Cerebellar nuclear complex (tissue), 1 donor: ENCODE measurements at places on chromosomes 4 and X.

DNA sequence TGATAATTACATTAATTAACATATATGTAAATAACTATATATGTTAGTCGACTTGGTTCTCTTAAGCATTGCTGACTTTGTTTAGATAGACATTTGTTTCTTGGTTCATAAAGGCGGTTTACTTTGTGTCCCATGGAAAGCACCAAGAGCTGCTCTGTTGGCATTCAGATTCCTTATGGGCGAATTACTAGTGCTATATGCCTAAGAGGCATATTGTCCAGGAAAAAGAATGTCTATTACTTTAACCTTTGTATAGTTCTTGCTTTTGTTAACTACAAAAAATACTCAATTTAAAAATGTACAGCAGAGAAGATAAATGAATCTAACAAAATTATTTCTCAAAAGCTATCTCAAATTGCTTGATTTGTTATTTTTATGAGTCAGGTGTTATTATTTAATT is 532.8 kb downstream of the FAT4 start:
- DNase-seq = no peak

- no peak for DNase-seq
Observed at GRCh38 chr4:113248320-113248719, 198.9 kb downstream of the ANK2 start.

GRCh38 chrX:13449441-13449840 is 120.0 kb upstream of the EGFL6 start:
- DNase-seq = no peak

DNA sequence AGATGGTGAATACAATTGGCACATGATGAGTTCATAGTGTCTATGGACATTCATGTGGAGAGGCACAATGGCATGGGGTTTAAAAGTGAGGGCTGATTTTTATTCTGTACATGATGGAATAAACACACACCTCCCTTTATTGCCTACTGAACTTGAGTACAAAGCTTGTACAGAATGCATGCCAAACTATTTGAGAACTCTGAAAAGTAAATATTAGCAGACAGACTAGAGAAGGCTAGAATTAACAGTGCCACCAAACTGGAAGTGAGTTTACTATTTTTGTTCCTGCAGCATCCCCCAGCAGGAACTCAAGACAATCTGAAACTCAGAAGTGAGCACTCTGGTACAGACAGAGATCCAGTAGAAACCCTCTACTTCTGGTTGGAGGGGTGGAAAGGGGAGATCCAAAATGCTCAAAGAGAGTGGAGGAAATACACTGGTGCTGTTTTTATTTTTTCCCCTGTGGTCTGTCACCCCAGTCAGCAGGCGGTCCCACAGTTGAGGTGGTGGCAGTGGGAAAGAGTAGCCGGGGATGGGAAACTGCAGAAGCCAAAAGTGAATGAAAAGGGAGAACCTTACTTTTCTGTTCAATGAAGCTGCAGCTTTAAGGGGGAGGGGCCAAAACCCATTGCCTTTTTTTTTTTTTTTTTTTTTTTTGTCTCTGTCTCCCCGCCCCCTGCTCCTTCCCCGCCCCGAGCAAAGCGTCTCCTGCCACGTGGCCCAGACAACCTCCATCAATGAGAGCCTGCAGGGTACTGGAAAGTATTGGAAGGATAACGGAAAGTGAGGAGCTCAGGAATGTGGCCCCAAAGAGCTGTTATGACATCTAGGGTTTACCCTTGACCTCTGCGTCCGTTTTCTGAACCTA is 20.5 kb downstream of the AKAP4 start:
- no peak for DNase-seq

DNA sequence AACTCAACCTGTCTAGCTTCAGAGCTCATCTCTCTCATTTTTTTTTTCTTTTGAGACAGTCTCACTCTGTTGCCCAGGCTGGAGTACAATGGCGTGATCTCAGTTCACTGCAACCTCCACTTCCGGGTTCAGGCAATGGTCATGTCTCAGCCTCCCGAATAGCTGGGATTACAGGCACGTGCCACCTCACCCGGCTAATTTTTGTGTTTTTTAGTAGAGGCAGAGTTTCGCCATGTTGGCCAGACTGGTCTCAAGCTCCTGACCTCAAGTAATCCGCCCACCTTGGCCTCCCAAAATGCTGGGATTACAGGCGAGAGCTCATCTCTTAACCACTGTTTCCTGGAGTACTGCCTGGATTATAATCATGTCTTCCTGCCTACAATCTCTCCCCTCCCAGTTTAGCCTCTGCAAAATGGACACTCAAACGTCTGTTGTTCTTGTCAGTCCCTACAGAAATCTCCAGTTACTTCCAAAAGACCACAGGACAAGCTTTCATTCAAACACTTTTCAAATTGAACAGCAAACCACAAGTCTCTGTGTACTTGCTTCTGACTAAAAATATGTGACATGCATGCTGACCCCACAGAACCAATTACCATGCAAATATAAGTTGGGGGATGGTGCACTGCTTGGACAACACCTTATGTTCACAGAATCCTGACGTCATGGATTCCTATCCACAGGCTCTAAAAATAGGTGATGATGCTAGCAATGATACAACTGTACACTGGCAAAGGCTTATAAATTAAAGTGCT is 137.2 kb downstream of the SH3KBP1 start:
- DNase-seq = no peak

DNA sequence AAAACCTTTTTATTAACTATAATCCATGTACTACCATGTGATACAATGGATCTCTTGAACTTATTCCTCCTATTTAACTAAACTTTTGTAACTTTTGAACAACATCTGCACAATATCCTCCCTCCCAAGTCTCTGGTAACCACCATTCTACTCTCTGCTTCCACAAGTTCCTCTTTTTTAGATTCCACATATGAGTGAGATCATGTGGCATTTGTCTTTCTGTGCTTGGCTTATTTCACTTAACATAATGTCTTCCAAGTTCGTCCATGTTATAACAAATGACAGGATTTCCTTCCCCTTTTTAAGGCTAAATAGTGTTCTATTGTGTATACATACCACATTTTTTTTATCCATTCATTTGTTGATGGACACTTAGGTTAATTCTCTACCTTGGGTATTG is 28.1 kb downstream of the DCAF8L1 start:
- DNase-seq = no peak

- DNase-seq = no peak
Observed at GRCh38 chrX:105313596-105313995, 93.1 kb upstream of the TEX13A start.

DNA sequence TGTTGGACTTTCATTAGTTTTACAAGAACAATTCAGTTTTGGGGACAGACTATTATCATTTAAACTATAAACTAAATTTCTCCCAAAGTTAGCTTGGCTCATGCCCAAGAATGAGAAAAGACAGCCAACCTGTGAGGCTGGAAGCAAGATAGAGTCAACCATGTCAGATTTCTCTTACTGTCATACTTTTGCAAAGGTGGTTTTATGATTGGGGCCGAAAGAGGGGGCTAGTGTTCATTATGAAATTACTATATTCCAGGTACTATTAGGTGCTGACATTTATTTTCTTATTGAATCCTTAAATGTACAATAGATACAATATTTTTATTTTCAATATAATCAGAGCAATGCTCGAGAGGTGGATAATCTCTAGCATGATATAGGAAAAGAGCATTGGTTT is 30.6 kb downstream of the HERC6 start:
- DNase-seq = no peak

DNA sequence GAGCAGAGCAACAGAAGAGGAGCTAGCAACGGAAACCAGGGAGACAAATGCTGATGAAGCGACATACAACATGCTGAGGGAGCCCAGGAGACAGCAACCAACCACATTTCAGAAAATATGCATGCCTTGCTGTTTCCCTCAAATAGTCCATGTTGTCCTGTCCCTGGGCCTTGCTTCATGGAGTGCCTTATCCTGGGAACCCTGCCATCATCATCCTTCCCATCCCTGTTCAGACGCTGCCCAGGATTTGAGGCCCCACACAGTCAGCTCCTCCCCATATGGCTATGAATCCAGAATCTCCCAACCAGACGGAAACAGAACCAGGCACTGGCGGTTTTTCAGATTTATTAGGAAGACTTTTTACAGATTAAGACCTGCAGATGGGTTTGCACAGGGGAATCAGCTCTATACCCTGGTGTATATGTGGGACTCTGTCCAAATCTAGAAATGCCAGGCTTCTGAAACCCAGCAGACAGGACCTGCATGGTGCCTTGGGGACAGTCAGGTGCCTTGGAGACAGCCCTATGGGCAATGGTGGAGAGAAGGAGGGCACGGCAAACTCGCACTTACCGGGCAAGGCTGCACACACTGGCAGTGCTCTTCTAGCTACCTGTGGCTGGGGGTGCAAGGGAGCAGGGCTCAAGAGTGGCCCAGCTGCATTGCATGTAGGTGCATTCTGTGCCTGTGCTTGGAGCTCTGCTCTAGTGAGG is 199.7 kb upstream of the MAMLD1 start:
- DNase-seq = no peak

DNA sequence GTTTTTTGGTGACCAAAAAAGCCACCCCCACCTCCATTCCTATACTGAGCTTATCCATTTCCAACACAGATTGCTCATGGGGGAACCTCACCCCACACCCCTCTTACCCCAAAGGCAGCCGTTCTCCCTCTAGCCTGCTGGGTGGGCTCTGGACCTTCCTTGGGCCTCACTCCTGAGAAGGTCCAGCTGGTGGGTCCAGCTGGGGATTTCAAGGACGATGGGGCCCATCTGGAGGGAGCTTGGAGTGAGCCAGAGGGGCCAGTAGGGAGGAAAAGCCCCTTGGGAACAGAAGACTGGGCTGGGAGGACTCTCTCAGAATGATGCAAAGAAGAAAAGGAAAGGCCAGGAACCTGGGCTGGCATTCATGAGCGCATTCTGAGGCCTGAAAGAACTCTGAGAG is 42.0 kb upstream of the PJA1 start:
- no peak for DNase-seq

GRCh38 chr4:48742412-48742811 is 37.7 kb downstream of the FRYL start:
- DNase-seq = no peak

GRCh38 chr4:118369231-118369630 is 16.4 kb upstream of the PRSS12 start:
- DNase-seq = no peak

DNA sequence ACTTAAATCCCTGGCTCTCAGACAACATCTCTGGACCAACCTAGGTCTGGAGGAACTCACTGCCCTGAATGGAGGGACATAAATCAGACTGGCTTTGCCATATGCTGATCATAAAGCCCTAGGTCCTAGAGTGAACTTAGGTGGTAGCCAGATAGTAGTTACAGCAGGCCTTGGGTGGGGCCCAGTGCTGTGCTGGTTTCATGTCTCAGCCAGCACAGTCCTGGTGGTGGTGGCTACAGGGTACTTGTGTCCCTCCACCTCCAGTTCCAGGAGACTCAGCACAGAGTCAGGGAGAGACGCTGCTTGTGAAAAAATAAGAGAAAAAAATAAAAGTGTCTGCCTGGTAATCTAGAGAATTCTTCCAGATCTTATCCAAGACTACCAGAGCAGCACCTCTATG is 40.3 kb downstream of the GSX2 start:
- DNase-seq = no peak

DNA sequence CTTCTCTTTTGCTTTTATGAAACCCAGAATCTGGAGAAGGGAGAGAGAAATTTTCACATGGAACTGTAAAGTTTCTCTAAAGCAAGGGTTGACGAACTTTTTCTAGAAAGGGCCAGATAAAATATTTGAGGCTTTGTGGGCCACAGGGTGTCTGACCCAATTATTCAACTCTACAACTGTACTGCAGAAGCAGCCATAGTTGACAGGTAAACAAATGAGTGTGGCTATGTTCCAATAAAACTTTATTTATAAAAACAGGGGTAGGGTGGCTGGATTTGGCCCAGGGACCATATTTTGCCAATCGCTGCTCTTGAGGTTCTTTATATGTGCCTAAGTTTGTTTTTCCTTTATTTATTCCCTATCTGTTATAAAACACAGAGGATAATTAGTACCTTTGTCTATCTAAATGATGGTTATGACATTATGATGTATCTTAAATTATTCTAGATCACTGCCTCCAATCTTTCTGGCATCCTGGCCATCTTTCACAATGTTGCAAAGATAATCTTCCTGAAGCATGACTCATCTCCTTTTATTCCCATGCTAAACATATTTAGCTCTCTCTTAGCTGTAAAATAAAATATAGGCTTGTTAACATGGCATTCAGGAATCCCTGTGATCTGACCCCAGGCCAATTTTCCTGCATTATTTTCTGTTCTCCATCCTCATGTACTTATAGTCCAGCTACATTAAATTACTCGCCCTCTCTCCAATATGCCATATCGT is 106.8 kb upstream of the CBLL2 start:
- no peak for DNase-seq

DNA sequence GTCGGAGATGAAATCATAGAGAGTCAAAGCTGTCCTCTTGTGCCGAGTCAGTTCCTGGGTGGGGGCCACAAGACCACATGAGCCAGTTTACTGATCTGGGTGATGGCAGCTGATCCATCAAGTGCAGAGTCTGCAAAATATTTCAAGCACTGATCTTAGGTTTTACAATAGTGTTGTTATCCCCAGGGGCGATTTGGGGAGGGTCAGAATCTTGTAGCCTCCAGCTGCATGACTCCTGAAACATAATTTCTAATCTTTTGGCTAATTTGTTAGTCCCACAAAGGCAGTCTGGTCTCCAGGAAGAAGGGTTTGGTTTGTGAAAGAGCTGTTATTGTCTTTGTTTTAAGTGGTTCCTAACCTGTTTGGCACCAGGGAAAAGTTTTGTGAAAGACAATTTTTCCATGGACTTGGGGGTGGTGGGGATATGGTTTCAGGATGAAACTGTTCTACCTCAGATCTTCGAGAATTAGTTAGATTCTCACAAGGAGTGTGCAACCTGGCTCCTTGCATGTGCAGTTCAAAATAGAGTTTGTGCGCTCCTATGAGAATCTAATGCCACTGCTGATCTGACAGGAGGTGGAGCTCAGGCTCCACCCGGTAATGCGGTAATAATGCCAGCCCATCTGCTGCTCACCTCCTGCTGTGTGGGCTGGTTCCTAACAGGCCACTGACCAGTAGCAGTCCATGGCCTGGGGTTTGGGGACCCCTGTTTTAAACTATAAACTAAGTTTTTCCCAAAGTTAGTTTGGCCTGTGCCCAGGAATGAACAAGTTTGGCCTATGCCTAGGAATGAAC is 29.2 kb downstream of the METAP1 start:
- DNase-seq = no peak

DNA sequence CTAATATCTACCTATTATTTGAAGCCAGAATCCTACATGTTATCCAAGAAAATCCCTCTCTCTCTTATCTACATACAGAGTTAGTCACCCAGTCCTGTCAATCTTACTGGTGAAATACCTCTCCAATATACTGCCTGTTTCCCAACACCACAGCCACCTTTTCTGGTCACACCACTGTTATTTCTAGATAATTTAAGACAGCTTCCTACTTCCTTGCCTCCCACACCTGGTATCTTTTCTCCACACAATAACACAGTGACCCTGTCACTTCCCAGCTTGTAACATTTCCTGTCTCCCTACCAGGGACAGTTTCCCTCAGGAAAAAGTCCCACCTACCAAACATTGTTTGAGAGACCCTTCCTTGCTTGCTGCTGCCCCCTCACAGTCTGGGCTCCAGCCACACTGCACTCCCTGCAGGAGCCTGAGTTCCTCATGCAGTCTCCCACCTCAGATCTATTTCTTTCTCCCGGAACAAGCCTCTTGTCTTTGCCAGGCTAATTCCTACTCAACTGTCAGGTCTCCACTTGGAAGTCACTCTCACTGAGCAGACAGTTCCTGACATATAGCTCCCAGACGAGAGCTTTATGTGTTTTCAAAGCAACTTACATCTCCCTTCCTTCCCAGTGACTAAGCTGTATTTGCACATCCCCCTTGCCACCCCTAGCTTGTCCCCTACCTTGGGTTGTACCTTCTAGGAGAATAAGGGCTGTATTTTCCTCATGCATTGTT is 73.6 kb upstream of the QRFPR start:
- DNase-seq = no peak
